ENCODE measurements at places on chromosomes 16 and 17.

DNA sequence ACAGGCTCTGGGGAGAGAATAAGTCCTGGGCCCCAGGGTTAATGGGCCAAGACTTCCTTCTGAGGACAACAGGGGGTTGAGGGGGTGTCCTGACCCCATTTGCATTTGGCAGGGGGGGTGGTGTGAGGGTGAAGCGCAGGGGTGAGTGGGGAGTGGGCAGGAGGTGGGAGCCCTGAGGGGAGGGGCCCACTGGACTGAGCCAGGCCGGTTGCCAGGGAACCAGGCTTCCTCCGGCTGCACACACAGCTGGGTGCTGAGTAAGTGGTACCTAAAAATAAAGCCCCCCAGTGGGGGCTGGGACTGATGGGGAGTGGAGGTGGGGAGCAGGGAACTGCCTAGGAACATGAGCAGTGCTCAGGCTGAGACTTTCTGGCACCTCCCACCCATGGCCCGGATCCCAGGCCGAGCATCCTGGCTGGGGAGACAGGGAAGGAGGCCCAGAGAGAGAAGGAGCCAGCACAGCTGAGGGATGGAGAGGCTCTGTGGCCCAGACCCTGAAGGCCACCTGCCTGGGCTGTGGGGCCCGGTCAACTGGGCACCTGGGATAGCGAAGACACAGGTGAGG is 7.5 kb upstream of the RASD1 start:
- DNase-seq = no peak

GRCh38 chr17:20920815-20921199 is 122.0 kb downstream of the USP22 start:
- no peak for DNase-seq

GRCh38 chr17:41624208-41625101 is at the start of gene KRT17:
Gene KRT17, minus strand, starts transcription at chr17:41624575. Its CDS starts 66 bp downstream, at chr17:41624509.
- no peak for DNase-seq

GRCh38 chr17:33871720-33872540 is 383.2 kb upstream of the CCL2 start:
- no peak for DNase-seq

- no peak for DNase-seq
These were observed 50.5 kb upstream of the CHMP6 start for GRCh38 chr17:80941171-80941570.
